ENCODE measurements at places on chromosomes 13 and 19. TPM values are rescaled to one million over a fixed set of nuclear protein-coding genes. Genes with fewer than 3 reads are reported as not detected.
A peak's percentile ranks its signal among the peaks of the same experiment; 100 is the strongest.

DNA sequence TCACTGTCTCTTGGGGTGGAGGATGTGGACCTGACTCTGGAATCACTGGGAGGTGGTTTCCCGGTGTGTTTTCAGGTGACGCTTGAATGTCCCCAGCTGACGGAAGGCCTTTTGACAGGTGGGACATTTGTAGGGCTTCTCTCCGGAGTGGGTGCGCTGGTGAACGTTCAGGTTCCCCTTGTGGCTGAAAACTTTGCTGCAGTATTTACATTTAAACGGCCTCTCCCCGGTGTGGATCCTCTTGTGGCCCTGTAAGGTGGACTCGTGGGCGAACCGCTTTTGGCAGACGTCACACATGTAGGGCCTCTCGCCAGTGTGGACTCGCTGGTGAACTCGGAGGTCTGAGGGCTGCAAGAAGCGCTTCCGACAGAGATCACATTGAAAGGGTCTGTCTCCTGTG, 7.8 kb downstream of the ZSCAN5B start:
- DNase-seq: no peak
- no peaks in the 10 kb centered on the region for H3K4me1 ChIP-seq
- no peaks in the 10 kb centered on the region for H3K36me3 ChIP-seq
- no peaks in the 10 kb centered on the region for H3K27me3 ChIP-seq

- H3K4me3 ChIP-seq: no peak overlapping the region
- DNase-seq: no peak
- H3K4me1 ChIP-seq: no peaks in the 10 kb centered on the region
These were observed 687.8 kb downstream of the DIAPH3 start for GRCh38 chr13:59475911-59476310.

DNA sequence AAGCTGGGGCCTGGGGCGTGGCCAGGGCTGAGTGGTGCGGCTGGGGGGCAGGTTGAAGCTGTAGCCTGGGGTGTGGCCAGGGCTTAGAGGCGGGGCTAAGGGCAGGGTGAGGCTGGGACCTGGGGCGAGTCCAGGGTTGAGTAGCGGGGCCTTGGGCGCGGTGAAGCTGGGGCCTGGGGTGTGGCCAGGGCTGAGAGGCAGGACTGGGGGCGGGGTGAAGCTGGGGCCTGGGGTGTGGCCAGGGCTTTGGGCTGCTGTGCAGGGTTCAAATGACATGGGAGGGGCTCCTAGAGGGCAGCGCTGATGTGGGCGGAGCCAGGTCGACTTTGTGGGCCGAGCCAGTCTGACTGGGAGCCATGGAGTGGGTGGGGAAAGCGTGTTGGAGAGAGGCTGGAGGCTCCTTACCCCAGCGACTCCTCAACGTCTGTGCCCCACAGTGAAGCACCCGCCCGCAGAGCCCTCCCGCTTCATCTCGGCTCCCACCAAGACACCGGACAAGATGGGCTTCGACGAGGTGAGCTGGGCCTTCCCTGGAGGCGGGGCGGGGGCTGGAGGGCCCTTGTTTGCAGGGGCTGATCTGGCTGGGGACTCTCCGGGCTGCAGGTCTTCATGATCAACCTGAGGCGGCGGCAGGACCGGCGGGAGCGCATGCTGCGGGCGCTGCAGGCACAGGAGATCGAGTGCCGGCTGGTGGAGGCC, 21.5 kb downstream of the COLGALT1 start:
- H3K27me3 ChIP-seq: no peaks in the 10 kb centered on the region
- no peaks in the 10 kb centered on the region for H3K4me1 ChIP-seq
- H3K4me3 ChIP-seq: no peak overlapping the region
- peak; percentile 86 for DNase-seq
- H3K36me3 ChIP-seq: peaks cover 27% of the 10 kb centered on the region
- H3K27ac ChIP-seq: no peak overlapping the region

DNA sequence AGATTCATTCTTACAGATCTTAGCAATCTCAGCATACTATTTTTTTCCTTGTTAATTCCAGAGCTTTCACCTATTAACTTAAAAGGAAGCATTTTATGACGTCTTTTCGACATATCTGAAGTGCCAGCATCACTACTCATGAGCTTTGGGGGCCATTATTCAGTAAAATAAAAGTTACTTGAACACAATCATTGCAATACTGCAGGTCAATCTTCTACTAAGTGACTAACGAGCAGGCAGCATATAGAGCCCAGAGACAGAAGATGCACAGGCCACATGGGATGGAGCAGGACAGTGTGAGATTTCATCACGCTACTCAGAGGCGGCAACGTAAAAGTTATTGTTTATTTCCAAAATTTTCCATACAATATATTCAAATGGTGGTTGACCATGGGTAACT, 382.6 kb downstream of the PCDH9 start:
- no peak for DNase-seq
- no peak overlapping the region for H3K27ac ChIP-seq
- H3K36me3 ChIP-seq: no peaks in the 10 kb centered on the region
- H3K4me1 ChIP-seq: no peaks in the 10 kb centered on the region
- no peak overlapping the region for H3K4me3 ChIP-seq

Gene FXYD1
- total RNA-seq: 20.3 TPM

Gene ZNF221
- total RNA-seq: 2.9 TPM
